ENCODE measurements at places on chromosomes 11 and 22. TPM values are rescaled to one million over a fixed set of nuclear protein-coding genes. Genes with fewer than 3 reads are reported as not detected.

DNA sequence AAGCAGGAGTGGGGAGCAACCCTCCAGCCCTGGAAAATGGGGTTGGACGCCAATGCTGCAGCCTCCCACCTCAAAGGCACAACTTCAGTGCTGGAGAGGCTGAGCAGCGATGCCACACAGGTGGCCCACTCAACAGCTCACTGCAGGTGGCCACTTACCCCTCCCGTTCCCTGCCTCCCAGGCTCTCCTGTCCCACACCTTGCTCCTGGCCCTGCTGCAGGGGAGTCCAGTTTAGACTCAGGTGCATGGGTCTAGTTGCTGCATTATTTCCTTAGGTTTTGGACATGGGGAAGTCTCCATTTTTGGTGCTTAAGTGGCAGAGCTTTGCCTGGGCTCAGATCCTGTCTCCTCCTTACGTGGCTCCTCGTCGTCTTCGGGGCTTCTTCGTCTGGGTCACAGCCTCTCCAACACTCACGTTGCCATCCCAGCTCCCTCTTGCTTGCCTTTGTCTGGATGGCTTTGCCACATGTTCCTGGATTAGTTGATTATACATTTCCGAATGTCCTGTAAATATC lies 898.3 kb downstream of the BRD1 start:
- no peak overlapping the region for H3K4me3 ChIP-seq
- no peak for DNase-seq
- no peak overlapping the region for H3K27ac ChIP-seq
- H3K4me1 ChIP-seq, result no peaks in the 10 kb centered on the region

Gene CFAP300
- not detected for total RNA-seq

GRCh38 chr11:118223992-118224391 lies 819 bp downstream of the JAML start:
- peaks cover 49% of the 10 kb centered on the region for H3K4me1 ChIP-seq
- peaks cover 88% of the 10 kb centered on the region for H3K36me3 ChIP-seq
- DNase-seq, result peak; percentile 39
- H3K27ac ChIP-seq, result no peak overlapping the region
- peak overlapping the region; percentile 93 for H3K4me3 ChIP-seq

- H3K4me1 ChIP-seq, result peaks cover 13% of the 10 kb centered on the region
- peaks cover 3% of the 10 kb centered on the region for H3K27me3 ChIP-seq
- peak; percentile 67 for DNase-seq
- H3K4me3 ChIP-seq, result peak overlapping the region; percentile 80
- H3K36me3 ChIP-seq, result no peaks in the 10 kb centered on the region
Measured at GRCh38 chr11:63915961-63916836, 765 bp downstream of the RCOR2 start.

DNA sequence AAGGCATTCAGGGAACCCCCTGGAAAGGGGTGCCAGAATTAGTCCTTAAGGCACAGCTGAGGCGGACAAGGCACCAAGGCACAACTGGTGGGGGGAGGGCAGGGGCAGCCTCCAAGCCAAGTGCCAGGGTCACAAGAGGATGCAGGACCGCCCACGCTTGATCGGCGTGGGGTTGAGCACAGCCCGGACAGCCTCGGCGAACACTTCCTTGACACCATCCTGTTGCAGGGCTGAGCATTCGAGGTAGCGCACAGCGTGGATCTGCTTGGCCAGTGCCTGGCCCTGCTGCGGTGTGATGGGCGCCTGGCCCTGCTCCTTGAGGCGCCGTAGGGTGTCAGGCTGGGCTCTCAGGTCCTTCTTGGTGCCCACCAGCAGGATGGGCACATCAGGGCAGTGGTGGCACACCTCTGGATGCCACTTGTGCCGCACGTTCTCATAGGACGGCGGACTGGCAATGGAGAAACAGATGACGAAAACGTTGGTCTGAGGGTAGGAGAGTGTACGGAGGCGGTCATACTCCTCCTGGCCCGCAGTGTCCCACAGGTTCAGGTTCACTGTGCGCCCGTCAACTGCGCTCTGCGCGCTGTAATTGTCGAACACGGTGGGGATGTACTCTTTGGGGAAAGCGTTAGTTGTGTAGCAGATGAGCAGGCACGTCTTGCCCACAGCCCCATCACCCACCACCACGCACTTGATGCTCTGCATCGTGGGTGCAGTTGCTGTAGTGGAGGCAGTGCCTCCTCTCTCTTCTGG lies 13.1 kb downstream of the RHOG start:
- H3K4me1 ChIP-seq, result peaks cover 35% of the 10 kb centered on the region
- H3K36me3 ChIP-seq, result peaks cover 62% of the 10 kb centered on the region
- H3K27me3 ChIP-seq, result no peaks in the 10 kb centered on the region
- H3K4me3 ChIP-seq, result no peak overlapping the region
- no peak overlapping the region for H3K27ac ChIP-seq

Gene KIRREL3
- not detected for total RNA-seq

Gene SCARF2
- total RNA-seq, result 0.16 TPM

Gene IL17REL
- total RNA-seq, result not detected

Gene KDM4E
- total RNA-seq, result not detected

GRCh38 chr11:111841370-111842053 lies 29.9 kb downstream of the ALG9 start:
- H3K27ac ChIP-seq, result no peak overlapping the region
- H3K4me1 ChIP-seq, result peaks cover 16% of the 10 kb centered on the region
- DNase-seq, result peak; percentile 68
- H3K27me3 ChIP-seq, result no peaks in the 10 kb centered on the region
- peaks cover 13% of the 10 kb centered on the region for H3K36me3 ChIP-seq

Gene IRAG1
- total RNA-seq, result not detected

DNA sequence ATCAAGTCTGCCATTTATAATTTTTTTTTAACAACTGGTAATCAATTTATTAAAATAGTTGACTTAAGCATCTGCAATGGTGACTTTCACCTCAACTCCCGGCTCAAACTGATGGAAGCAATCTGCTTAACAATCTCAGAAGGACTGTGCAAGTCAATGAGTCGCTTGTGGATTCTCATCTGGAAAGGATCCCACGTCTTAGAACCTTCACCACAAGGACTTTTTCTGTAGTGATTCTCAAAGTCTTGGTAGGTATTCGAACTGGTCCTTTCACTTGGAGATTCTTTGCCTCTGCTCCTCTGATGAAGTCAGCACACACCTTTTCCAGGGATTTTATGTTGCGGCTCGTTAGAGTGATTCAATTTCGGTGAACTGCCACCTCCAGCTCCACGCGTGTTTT lies 7.3 kb downstream of the RSF1 start:
- peaks cover 43% of the 10 kb centered on the region for H3K4me1 ChIP-seq
- H3K27me3 ChIP-seq, result no peaks in the 10 kb centered on the region
- peaks cover 40% of the 10 kb centered on the region for H3K36me3 ChIP-seq

Gene BTBD18
- total RNA-seq, result not detected

Gene FAT3
- total RNA-seq, result not detected

Gene CRYBB2
- total RNA-seq, result not detected

DNA sequence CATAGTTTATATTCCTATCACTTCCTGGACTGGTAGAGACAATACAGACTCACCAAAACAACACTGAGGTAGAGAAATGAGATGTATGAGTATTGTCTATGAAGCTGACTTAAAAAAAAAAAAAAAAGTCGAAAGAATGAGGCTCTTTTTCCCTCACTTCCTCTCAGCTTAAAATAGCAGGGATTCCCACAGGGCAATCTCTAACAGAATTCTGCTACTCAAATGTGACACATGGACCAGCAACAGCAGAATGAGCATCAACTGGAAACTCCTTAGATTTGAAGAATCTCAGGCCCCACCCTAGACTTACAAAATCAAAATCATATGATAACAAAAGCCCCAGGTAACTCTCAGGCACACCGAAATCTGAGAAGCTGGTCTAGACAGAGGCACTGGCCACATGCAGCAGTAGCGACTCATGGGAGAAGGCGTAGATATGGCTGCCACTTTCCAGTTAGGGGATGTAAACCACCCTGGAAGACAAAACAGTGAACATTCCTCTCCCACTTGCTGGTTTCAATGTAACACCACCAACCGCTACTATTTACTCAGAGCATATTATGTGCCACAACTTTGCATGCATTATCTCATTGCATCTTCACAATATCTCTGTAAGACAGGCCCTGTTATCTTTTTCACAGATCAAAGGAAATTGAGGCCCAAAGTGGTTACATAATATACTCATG lies 128.0 kb downstream of the RBFOX2 start:
- peaks cover 13% of the 10 kb centered on the region for H3K4me1 ChIP-seq
- H3K27ac ChIP-seq, result no peak overlapping the region
- no peaks in the 10 kb centered on the region for H3K36me3 ChIP-seq

Gene ART5
- total RNA-seq, result not detected

DNA sequence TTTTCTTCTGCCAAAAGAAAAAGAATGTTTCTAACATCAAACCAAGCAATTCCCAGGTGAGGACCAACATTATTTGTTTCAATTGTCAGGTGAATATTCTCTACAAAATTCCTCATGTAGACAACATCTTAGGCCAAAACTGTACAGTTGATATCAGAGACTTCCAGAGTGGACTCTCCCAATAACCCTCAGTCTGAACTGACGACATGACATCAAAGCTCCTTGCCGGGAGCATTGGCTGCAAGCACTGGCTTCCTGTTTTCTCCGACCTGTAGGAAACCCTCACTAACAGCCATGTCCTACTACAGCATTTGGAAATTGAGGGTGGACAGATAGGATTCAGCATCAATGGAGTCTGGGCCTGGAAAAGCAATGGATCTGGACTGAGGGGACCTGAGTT lies 30.5 kb upstream of the MRGPRX1 start:
- no peak overlapping the region for H3K4me3 ChIP-seq
- no peaks in the 10 kb centered on the region for H3K36me3 ChIP-seq
- H3K27ac ChIP-seq, result no peak overlapping the region
- H3K27me3 ChIP-seq, result peaks cover 5% of the 10 kb centered on the region

- H3K27ac ChIP-seq, result no peak overlapping the region
- no peak for DNase-seq
- no peaks in the 10 kb centered on the region for H3K27me3 ChIP-seq
Measured at GRCh38 chr22:31575190-31575589, 78.9 kb downstream of the SFI1 start.

Gene TRIM48
- not detected for total RNA-seq

Gene TP53I11
- total RNA-seq, result 14.0 TPM

- peaks cover 35% of the 10 kb centered on the region for H3K27me3 ChIP-seq
- no peak overlapping the region for H3K4me3 ChIP-seq
- peaks cover 7% of the 10 kb centered on the region for H3K36me3 ChIP-seq
- no peak for DNase-seq
- H3K27ac ChIP-seq, result no peak overlapping the region
Measured at GRCh38 chr22:28984482-28985158, 77.0 kb downstream of the C22orf31 start.

DNA sequence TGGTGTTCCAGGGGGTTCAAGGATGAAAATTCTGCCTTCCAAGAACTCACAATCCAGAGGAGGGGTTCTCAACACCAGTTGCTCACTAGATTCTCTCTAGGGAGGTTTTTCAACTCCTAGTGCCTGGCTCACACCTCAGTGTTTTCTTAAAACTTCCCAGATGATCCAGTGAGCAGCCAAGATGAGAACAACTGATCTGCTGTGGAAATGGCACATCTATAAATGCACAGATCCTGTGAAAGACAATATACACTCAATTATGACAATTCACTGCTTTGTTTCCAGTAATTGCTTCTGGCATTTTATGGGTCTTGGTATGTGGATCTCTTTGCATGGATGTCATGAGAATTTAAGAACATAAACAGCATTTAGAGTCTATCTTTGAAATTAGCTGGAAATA lies 45.2 kb upstream of the PRSS23 start:
- H3K27me3 ChIP-seq, result peaks cover 16% of the 10 kb centered on the region
- DNase-seq, result no peak
- no peak overlapping the region for H3K27ac ChIP-seq
- no peak overlapping the region for H3K4me3 ChIP-seq
- no peaks in the 10 kb centered on the region for H3K4me1 ChIP-seq

- peak within 1 kb of the TSS; percentile 90 for H3K4me3 ChIP-seq
- H3K27me3 ChIP-seq, result peaks cover 3% of the 10 kb centered on the region
- no peaks in the 10 kb centered on the region for H3K36me3 ChIP-seq
- peaks cover 11% of the 10 kb centered on the region for H3K4me1 ChIP-seq
- H3K27ac ChIP-seq, result peak within 1 kb of the TSS; percentile 75
Measured at GRCh38 chr11:120210626-120211521, at the start of gene OAF. OAF (plus strand) TSS chr11:120211032; CDS start chr11:120211280, 248 bp downstream.

GRCh38 chr11:44321059-44321458 lies 11.1 kb upstream of the ALX4 start:
- H3K27me3 ChIP-seq, result peaks cover 94% of the 10 kb centered on the region
- H3K4me3 ChIP-seq, result no peak overlapping the region
- peaks cover 5% of the 10 kb centered on the region for H3K4me1 ChIP-seq
- no peak overlapping the region for H3K27ac ChIP-seq
- no peak for DNase-seq

Gene NAT10
- 160 TPM for total RNA-seq

Gene TRPC6
- total RNA-seq, result not detected

DNA sequence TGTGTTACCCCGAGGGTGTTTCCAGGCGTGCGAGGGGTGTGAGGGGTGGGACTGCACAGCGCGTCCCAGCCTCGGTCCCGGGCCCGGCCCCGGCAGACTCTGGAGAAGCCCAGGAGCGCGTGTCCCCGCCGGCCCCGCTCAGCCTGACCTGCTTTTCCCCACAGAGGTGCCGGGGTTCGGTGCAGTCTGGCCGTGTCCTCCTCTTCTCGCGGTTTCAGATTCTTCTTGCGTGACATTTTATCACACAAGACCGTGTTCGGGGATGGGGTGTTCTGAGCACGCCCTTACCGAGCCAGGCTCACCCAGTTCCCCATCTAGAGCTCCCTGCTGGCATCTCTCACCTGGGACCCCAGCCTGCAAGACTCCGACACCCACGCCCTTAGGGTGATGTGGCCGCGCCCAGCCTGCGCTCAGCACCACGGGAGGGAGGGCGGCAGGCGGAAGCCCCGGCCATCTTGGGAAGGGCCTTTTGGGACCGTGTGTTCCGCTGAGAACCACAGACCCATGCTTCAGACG lies 775.6 kb downstream of the BRD1 start:
- H3K36me3 ChIP-seq, result no peaks in the 10 kb centered on the region
- DNase-seq, result peak; percentile 40
- H3K4me3 ChIP-seq, result peak overlapping the region; percentile 75

Gene ELMOD1
- not detected for total RNA-seq

GRCh38 chr11:100581318-100581717 lies 105.8 kb upstream of the ARHGAP42 start:
- H3K4me1 ChIP-seq, result no peaks in the 10 kb centered on the region
- peaks cover 3% of the 10 kb centered on the region for H3K27me3 ChIP-seq

Gene SLC22A6
- total RNA-seq, result not detected

GRCh38 chr11:26247340-26247739 lies 84.6 kb upstream of the ANO3 start:
- H3K36me3 ChIP-seq, result no peaks in the 10 kb centered on the region
- DNase-seq, result no peak
- H3K27ac ChIP-seq, result no peak overlapping the region

Gene BARX2
- total RNA-seq, result not detected

- no peaks in the 10 kb centered on the region for H3K36me3 ChIP-seq
- no peaks in the 10 kb centered on the region for H3K27me3 ChIP-seq
- H3K27ac ChIP-seq, result no peak overlapping the region
- H3K4me1 ChIP-seq, result no peaks in the 10 kb centered on the region
- no peak for DNase-seq
Measured at GRCh38 chr11:43071338-43071737, 240.5 kb upstream of the API5 start.

GRCh38 chr22:40826984-40827741 lies 8.0 kb upstream of the SLC25A17 start:
- no peaks in the 10 kb centered on the region for H3K4me1 ChIP-seq
- H3K36me3 ChIP-seq, result peaks cover 12% of the 10 kb centered on the region
- no peak overlapping the region for H3K4me3 ChIP-seq
- H3K27ac ChIP-seq, result no peak overlapping the region
- no peaks in the 10 kb centered on the region for H3K27me3 ChIP-seq

- DNase-seq, result no peak
- H3K27ac ChIP-seq, result no peak overlapping the region
- H3K27me3 ChIP-seq, result peaks cover 33% of the 10 kb centered on the region
- no peak overlapping the region for H3K4me3 ChIP-seq
- no peaks in the 10 kb centered on the region for H3K4me1 ChIP-seq
- no peaks in the 10 kb centered on the region for H3K36me3 ChIP-seq
Measured at GRCh38 chr11:63212742-63213141, 30.7 kb downstream of the SLC22A25 start.
